ENCODE measurements at places on chromosomes 4 and X.

DNA sequence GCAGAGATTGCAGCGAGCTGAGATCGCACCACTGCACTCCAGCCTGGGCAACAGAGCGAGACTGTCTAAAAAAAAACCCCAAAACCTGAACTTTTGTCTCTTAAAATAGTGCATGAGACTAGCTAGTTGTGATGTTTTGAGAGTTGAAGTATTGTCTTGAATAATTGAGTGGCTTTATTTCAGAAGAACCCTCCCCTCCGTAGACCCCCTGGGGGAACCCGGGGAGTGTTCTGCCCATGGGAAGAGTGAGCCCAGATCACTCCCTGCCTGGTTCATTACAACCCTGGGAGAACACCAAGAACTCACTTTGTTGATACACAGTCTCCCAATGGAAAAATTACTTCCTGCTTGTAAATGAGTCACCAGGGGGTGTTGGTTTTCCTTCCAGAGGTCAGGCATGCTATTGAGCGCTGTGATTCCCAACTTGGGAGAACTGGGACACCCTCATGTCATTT, 65.3 kb upstream of the SHISA3 start:
- DNase-seq = no peak

- no peak for DNase-seq
These were observed 8.8 kb downstream of the C4orf50 start for GRCh38 chr4:6009452-6009851.

DNA sequence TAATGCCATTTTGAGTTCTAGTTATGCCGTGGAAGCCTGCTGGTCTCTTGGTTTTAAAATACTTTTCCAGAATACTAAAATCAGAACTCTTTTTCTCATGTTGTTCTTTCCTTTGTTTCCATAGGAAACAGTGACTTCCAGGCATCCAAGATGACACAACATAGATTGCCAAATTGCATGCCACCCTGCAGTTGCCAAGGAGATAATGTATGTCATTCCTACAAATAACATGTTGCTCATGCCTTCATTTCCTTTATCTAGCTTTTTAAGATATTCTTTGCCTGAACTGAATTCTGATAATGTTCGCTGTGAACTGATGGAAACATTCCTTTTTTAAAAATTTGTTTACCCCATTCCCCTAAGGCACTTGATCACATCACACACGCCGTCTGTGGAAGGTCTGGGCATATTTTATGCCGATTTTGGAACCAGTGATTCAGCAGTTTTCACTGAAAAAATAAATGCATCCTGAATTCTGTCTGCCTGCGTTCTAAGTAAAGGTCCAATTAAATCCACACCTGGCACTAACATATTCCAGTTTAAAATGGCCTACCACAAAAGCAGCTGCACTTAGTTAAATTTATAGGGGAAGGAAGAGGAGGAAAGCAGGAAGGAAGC, 38.0 kb upstream of the COX7B2 start:
- no peak for DNase-seq

- DNase-seq = peak; percentile 55
These were observed 28.0 kb downstream of the JAKMIP1 start for GRCh38 chr4:6172093-6172926.

DNA sequence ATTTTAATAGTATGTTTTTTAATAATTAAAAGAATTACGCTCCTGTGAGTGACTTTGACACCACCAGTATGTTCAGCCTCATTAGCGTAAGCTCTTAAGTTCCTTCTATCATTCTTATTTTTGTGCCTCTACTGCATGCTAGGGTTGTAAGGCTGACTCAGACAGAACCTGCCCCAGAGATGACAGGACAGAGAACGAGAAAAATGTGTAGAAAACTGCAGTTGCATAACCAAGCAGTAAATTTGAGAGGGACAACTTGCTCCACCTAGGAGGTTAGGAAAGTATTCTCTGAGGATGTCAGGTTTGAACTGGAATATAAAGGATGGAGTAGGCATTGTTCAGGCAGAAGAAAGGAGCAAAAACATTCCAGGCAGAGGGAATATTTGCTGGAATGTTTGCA, 98.7 kb downstream of the NFKB1 start:
- DNase-seq = no peak

DNA sequence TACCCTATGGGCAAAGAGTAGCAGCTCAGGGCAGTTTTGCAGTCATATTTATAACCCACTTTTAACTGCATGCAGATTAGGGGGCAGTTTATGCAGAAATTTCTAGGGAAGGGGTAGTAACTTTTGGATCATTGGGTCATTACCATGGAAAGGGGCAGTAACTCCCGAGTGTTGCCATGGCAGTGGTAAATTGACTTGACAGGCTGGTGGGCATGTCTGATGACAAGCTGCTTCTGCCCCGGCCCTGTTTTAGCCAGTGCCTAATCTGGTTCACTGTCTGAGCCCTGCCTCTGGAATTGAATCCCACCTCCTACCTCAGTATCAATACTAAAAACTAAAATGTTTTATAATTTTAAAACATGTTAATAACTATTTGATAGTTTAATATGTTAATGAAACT, 362.1 kb upstream of the ATOH1 start:
- DNase-seq = no peak

- DNase-seq = no peak
These were observed 576.0 kb upstream of the PABPC4L start for GRCh38 chr4:134777606-134778005.

GRCh38 chr4:82739287-82740190, 59.1 kb downstream of the SCD5 start:
- peak; percentile 55 for DNase-seq

- DNase-seq = no peak
These were observed 132.7 kb downstream of the TMEM164 start for GRCh38 chrX:110135618-110136017.

DNA sequence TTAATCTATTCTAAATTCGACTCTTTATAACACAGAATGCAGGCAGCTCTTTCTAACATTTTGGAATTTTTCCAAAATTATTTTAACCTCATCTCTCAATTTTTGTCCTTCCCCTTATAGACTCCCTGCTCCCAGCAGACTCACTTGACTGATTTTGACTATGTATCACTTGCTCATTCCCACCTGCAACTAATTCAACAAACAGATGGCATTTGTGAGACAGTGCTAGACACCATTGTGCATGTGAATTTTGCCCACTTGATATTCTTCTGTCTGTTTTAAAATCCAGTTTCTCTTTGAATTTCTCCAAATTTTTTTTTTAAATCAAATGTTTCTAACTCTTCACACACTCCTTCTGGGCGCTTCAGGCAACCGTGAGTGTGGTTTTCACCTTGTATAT, 1534.0 kb downstream of the PCDH7 start:
- DNase-seq = no peak

GRCh38 chr4:6472008-6472386, 417 bp downstream of the PPP2R2C start:
- DNase-seq = no peak

DNA sequence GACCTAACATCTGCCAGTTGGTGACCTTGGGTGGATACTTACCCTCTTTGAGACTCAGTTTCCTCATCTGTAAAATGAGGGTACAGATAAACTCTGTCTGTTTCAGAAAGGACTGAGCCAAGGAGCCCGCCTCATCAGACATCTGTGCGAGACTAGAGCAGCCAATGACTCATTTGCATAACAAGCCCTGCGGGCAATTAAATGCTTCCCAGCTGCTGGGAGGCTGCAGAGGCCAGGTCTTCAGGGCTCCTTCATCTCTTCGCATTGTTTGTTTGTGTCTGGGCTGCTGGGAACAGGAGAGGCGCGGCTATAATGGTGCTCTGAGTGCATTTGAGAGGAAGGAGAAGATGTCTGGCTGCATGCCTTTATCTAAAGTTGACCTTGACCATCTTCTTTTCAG, 85.0 kb downstream of the ADRA2C start:
- DNase-seq = no peak

- no peak for DNase-seq
These were observed 94.5 kb upstream of the RASGEF1B start for GRCh38 chr4:81566161-81566591.

DNA sequence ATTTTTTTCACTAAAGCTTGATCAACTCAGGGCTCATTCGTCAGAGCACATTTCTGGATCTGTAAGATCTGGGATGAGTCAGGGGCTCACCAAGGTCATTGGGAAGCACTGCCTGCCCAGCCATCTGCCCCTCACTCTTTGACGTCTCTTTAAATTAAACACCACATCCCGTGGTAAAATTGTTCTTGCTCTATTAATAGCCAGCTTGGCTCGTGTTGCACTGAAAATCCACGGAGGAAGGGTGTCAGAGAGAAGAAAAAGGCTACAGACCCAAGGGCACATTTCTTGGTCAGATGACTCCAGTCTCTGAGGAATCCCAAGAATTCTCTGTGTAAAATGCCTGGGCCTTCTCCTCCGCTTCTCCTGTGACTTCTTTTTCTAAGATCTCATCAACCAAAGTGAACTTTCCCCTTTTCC, 45.7 kb upstream of the GATB start:
- DNase-seq = no peak

- DNase-seq = no peak
These were observed 62.4 kb downstream of the APOO start for GRCh38 chrX:23845351-23845817.

GRCh38 chr4:186845137-186845842, 121.6 kb upstream of the FAT1 start:
- DNase-seq = no peak

DNA sequence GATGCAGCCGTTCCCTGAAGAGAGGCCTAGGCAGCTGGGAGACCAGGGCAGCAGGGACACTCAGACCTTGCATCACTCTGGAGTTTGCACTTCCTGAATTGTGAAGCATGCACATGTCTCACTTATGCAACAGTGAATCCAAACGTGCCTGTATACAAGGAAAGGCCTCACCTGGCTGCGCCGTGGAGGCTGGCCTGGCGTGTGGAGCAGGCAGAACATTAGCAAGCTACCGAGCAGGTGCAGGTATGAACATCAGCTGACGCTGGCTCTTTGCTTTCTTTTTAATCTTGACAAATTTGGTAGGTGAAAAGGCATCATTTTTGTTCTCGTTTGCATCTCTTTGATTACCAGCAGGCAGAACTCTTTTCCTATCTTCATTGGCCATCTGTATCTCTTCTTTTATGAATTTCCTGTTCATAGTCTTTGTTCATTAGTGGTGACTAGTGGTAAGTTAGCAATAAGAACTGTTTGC, 37.1 kb upstream of the IRAK1 start:
- peak; percentile 5 for DNase-seq

- DNase-seq = no peak
These were observed 88.8 kb upstream of the PCDH18 start for GRCh38 chr4:137621056-137621455.

All from CD4-positive, alpha-beta T cell treated with Interleukin-21 for 1 hour (primary cell).